ENCODE measurements at places on chromosomes 11 and 22.

DNA sequence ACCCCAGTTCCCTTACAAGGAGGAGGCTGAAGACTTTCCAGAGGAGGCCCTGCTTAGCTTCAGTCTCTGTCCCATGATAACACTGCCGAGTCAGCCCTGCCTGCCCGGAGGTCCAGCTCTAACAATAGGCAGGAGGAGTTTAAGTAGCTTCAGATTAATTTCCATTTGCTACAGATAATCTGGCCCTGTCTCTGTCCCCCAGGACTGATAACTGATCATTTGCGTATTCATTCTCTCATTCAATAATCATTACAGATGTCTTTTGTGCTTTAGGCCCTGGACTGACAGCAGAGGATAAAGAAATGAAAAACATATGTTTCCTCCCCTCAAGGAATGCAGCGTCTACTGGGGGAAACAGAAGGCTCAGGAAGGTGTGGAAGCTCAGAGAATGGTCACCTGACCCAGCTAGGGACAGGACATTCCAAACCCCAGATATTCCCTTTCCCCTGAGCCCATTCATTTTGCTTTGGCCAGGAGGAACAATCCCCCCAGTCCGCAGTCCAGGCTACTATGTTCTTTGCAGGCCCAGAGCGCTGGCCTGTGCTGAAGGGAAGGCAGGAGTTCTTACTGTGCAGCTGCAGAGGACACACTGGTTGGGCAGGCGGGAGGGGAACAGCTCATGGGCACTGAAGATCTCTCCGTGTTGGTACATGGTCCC lies 20.8 kb downstream of the CHRDL2 start:
- peak; percentile 55 for DNase-seq

DNA sequence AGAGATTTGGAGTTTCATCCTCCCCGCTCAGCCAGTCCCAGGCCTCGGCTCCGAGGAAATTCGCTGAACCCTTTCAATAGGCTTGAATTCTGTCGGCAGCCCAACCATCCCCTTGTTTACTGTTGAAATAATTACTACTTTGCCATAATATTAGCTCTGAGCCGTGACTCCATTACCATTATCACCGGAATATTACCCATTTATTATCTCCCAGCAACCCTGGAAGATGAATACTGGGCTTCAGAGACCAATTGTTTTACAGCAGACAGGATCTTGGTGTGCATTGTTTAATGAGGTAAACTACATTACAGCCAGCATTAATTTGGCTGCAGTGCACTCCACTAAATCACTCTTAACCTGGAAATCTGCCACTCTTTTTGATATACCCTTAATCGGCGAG lies 867.4 kb downstream of the NTM start:
- DNase-seq, result no peak

DNA sequence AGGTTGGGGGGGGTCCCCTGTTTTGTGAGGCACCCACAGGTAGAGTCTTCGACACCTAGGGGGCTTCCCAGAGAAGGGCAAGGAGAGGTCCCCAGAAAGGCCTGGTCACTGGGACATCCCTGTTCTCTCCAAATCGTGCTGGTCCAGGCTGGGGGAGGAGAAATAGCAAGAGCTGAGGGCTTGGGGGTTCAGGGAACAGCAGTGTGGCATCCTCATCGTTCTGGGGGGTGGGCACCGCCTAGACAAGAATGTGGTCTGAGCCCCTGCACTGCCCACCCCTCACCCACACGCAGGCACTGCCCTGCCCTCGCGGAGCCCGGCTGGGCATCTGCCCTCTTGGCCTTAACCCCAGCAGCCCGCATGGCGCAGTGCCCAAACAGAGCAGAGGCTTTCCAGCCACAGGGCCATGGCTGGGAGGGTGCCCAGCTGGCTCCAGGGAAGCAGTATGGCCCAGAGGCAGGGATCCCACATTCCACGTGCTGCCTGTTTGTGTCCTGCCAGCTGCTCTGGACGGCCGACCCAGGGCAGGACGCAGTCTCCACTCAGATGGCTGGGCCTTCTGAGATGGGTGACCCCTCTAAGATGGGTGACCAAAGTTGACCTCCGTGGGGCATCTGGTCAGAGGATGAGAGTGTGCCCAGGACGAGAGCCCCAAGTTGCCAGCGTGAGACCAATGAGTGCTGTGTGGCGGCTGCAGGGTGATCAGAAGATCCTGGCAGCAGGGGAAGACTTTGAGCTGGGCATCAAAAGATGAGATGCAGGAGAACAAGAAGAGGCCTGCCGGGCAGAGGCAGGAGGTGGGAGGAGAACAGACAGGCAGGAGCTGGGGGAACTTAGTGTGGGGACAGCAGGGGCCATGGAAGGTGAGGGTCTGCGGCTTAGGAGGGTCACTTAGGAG lies 14.4 kb downstream of the SCARF2 start:
- DNase-seq, result peak; percentile 50

- DNase-seq, result peak; percentile 39
Observed at GRCh38 chr11:68756171-68756766, 4.9 kb upstream of the TESMIN start.

DNA sequence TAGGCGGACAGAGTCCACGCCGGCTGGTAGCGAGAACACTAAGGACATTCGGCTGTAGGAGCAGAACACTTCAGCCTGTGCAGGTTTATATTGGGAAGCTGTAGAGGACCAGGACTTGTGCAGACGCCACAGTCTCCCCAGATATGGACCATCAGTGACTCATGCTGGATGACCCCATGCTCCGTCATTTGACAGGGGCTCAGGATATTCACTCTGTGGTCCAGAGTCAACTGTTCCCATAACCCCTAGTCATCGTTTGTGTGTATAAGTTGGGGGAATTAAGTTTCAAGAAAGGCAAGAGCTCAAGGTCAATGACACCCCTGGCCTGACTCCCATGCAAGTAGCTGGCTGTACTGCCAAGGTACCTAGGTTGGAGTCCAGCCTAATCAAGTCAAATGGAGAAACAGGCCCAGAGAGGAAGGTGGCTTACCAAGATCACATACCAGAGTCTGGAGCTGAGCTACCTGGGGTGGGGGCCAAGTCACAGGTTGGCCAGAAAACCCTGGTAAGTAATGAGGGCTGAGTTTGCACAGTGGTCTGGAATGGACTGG lies 17.2 kb downstream of the P2RY2 start:
- DNase-seq, result no peak

GRCh38 chr11:44312876-44313275 lies 2.9 kb upstream of the ALX4 start:
- DNase-seq, result peak; percentile 32

DNA sequence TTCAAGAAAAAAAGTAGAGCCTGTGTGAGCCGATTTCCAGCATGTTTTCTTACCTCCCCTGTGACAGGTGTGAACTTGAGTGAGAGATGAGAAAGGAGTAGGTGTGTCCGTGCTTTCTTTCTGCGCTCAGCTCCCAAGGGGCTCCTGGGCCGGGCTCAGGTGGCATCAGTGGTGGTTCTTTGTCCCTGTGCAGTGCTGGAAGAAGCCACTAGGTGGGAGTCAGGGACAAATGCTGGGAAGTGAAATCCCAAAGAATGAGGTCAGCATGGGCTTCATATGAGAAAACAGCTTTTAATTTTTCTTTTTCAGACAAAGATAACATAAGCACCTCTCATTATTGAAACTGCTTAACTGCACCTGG lies 57.8 kb downstream of the PPFIBP2 start:
- DNase-seq, result peak; percentile 96

DNA sequence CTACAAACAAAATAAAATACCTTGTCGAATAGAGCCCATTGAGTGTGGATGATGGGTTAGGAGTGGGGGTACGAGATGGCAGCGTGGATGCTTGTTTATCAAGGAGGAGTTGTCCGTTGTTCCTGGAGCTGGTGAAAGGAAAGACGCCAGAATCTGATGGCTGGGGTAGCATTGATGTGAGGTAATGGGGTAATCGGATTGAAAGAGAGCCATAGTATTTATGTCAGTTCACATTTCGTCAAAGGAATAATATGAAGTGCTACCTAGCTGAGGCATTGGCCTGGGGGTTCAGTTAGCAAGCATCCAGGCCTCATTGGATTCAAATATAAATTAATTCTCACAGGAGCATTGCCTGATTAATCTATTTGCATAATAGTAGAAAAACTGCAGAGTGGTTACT lies 16.9 kb upstream of the DBX1 start:
- DNase-seq, result peak; percentile 88

GRCh38 chr22:22404598-22405284 lies 103.8 kb downstream of the ZNF280B start:
- no peak for DNase-seq

DNA sequence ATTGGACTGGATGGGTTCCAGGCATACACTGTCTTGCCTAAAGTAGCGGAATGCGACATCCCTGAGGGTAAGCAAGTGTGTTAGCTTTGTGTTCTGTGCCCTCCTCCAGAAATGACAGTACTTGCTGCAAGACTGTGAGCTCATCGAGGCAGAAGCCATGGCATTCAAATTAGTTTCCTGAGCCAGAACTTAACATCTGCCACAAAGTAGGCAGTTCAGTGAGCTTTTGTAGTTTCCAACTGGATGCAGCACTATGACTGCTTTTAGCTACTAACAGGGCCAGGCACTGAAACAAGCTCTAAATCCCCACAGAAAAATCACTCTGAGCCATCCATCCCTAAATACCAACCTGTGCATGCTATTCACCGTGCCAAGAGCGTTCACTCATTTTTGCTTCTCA lies 1.2 kb upstream of the FAR1 start:
- DNase-seq, result peak; percentile 67

All from eye (tissue), 1 donor.